ENCODE measurements at places on chromosomes 5 and 9. TPM values are rescaled to one million over a fixed set of nuclear protein-coding genes. Genes with fewer than 3 reads are reported as not detected.

GRCh38 chr5:88691230-88691582, 191.8 kb downstream of the MEF2C start:
- no peak for DNase-seq

- DNase-seq = no peak
Observed at GRCh38 chr5:22572941-22573340, 280.2 kb downstream of the CDH12 start.

Gene FREM1
- total RNA-seq = 1.4 TPM

DNA sequence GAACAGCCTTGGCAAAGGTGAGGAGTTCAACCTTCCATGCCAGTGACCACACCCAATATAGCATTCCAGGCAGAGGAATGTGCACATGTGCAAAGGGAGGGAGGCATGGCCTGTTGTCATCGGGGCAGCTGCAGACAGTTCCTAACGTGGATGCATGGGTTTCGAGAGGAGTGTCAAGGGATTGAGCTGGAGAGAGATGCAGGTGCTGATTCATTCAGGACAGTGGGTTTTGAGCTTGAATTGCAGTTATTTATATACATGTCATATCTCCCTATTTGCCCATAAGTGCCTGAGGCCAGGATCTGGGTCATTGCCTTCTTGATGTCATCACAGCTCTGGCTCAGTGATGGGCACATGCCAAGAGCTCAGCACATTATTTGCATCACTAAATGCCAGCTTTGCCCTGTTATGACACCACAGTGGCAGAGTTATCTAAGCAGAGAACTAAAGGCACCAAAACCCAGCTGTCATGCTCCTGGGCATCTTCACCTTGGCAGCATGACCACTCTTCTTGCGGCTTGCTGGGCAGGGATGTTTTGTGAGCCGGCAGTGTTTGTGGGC, 278.0 kb downstream of the NTRK2 start:
- no peak for DNase-seq

Gene PCDH1
- 27.0 TPM for total RNA-seq

Gene TMEM203
- 42.9 TPM for total RNA-seq

Gene GPR150
- total RNA-seq = not detected

Gene FOXI1
- not detected for total RNA-seq

Gene INSL4
- total RNA-seq = not detected

DNA sequence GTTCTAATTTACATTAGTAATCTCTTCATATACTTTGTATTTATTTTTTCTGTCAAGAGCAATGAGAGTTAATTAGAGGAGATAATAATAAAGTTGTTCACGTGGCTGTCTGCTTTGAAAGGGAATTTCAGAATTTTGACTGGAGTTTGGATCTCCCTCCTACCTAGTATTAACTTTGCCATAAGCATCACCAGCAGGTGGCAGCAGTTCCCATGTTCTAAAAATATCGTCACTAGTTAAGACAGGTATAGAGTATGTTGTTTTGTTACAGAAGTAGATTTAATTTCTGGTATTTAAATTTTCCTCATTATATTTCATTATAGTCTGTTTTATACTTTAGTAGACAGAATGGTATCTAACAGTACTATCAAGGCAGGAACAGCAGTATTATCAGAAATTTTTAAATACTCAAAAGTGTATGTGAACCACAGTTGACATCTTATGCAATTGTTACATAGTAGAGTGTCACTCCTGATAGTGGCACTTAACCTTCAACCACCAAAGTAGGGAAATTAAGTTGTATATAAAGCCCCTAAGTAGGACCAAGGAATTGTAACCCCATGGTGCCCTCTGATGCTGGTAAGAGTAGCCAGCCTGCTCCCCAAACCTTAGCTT, 20.4 kb downstream of the GNPDA1 start:
- peak; percentile 11 for DNase-seq

- peak; percentile 14 for DNase-seq
Observed at GRCh38 chr9:36101916-36102741, 34.4 kb upstream of the GLIPR2 start.

- DNase-seq = no peak
Observed at GRCh38 chr5:121867403-121867802, 15.7 kb downstream of the FTMT start.

Gene DOCK8
- 3.6 TPM for total RNA-seq

Gene ANKRD20A1
- 7.6 TPM for total RNA-seq

GRCh38 chr9:120919843-120920805, 6.5 kb downstream of the TRAF1 start:
- DNase-seq = no peak

GRCh38 chr5:75948438-75948837, 134.7 kb upstream of the SV2C start:
- DNase-seq = no peak

DNA sequence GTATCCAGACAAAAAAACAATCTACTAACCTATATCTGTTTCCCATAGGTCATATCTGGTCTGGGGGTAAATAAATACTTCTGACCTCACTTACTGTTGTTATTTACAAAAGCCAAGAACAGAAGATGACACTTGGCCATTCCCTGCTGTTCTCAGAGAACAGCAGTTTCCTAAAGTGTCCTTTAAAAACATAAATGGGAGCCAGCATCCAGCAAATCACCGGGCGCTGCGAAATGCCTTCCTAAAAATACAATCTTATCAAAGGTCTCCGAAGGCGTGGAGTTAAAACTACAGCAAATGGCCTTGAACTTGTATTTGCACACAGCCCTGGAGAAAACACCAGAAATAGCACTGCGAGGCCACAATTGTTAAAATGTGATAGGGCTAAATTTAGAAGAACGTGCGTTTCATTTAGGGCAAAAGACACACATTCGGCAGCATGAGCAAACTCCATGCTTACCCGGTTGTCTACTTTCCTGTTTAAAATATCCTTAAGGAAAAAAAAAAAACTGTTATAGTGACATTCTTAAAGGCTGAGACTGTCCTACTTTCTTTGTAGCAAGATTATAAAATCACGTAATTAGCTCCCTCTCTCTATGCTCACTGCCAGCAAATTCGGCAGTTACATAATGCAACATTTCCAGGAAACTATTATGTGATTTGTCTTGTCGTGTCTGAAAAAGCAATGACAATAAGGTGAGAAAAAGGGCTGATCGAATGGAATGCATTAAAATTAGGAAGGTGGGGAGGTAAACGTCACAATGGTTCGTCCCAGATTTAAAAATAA, 1.5 kb downstream of the NFIL3 start:
- DNase-seq = no peak

DNA sequence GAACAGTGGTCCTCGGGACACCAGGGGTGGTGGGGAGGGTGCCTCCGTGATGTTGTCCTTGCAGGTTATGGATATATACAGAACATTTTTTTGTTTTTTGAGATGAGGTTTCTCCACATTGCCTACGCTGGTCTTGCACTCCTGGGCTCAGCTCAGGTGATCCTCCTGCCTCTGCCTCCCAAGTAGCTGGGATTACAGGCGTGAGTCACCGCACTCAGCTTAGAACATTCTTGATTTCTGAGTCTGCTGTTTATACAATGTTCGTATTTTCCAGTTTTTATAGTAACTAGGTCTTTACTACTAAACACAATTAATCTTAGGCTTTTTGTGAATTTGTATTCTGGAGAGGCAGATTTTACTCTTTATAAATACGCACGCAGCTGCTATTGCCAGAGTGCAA, 6.0 kb downstream of the PMPCA start:
- no peak for DNase-seq

DNA sequence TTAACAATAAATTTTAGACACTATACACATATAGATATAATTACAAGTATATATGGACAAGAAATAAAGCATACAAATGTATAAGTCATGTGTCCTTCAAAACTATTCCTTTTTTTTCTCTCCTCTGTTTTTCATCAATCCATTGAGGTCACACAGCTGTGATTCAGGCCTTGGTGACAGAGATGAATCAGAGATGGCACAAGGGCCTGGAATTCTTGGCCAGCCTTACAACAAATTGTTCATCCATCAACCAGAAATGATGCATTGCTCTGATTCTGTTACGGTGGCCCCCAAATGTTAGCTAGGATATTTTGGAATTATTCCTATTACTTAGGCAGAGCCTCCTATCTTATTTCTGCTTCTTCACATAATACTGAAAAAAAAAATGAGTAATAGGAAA, 108.7 kb upstream of the MPDZ start:
- no peak for DNase-seq

Gene GTF3C5
- total RNA-seq = 29.2 TPM

- DNase-seq = no peak
Observed at GRCh38 chr5:80302636-80303035, 17.2 kb upstream of the SPZ1 start.

Data from occipital lobe (tissue), 3 donors.